ENCODE measurements at places on chromosomes 12 and 14.

DNA sequence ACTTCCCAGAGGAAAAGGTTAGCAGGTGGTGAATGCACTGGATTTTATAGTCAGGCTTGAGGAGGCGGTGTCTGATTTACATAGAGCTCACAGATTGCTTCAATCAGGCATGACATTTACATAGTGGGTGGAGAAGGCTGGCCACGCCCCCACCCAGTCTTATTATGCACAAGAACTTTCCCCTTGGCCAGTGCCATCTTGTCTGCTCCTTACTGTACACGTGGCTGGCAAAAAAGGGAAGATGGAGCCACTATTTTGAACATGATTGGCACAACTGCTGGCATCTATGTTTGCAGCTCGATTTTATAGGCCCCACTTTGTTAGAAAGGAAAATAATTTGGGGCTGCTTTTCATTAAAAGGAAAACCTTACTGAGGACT is 10.9 kb upstream of the LGMN start:
- peak; percentile 64 for DNase-seq

- DNase-seq = peak; percentile 95
These were observed 34.6 kb upstream of the EVL start for GRCh38 chr14:100030452-100031153.

DNA sequence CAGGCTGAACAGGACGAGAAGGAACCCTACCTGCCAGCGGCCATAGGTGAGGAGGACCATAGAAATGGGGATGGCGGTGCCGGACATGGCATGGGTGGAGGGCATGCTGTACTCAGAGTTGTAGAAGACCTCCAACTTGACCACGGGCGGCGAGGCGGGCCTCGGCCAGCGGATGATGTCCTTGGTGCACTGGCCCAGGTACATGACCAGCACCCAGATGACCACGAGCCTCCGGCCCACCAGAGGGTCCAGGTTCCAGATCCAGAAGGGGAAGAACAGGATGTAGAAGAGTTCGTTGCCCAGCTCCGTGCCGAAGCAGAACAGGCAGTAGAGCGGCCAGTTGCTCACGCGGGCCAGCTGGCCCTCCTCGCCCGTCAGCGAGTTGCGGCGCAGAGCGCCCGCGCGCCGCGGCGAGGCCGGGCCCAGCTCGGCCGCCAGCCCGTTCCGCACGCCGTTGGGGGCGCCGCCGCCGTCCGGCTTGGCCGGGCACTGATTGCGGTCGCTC is 582 bp downstream of the SGPP1 start:
- DNase-seq = peak; percentile 53

DNA sequence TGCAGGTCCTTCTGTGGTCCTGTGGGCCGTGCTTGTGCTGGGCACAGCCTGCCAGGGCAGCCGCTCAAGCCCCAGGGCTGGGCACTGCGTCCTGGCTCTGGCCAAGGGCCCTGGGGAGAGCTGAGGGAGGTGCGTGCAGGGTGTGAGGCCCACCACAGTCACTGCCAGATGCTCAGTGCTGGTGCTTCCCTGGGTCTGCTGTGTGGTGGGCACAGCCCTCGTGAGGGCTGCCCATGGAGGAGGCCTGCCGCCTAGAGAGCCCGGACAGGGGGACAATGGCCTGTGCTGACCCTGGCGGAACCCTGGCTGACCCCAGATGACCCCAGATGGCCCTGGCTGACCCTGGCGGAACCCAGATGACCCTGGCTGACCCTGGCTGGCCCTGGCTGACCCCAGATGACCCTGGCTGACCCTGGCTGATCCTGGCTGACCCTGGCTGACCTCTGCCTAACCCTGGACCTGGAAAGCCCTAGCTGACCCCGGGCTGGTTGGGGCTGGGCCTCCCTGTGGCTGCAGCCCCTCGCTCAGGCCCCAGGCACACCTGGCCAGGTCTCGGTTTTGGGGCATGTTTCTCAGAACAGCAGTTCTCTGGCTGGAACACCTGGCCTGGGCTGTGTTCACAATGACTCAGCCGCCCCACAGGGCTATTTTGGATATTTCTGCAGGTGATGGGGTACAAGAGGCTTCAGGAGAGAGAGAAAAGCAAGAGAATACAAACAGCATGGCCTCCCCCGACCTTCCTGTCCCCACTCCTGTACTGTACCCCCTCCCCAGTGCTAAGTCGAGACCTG is 55.4 kb downstream of the TMEM121 start:
- no peak for DNase-seq

- no peak for DNase-seq
These were observed 22.2 kb downstream of the VTI1B start for GRCh38 chr14:67652189-67652588.

- no peak for DNase-seq
These were observed 60.0 kb downstream of the DGLUCY start for GRCh38 chr14:91173904-91174303.

- no peak for DNase-seq
These were observed 132.0 kb downstream of the RFLNA start for GRCh38 chr12:124426594-124427555.

DNA sequence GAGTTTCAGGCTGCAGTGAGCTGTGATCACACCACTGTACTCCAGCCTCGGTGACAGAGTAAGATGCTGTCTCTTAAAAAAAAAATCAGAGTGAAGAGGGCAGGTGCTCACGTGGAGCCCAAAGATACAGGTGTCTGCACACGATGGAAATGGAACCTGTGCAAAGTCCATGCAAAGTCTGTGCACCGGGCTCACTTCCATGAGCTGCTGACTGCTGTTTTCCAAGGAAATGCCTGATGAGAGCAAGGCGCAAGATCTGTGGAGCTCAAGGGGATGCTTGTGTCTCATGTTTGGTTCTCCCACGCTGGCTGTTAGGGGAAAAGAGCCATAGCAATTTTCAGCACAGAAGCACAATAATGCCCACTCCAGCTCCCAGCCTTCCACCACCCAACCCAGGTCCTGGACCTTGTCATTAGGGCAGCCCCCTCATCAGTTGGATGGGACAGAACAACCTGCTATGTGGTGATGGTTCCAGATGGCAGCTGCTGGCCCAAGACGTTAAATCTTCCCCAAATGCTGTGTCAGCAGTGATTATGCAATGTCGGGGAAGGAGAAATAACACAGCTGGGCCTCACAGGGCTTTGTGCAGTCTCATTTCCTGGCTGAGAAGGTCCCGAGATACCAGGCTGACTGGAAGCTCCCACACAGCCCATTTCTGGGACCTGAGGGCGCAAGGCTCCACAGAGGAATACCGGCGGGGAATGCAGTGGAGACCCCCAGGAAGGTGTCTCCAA is 27.9 kb upstream of the DICER1 start:
- peak; percentile 9 for DNase-seq

DNA sequence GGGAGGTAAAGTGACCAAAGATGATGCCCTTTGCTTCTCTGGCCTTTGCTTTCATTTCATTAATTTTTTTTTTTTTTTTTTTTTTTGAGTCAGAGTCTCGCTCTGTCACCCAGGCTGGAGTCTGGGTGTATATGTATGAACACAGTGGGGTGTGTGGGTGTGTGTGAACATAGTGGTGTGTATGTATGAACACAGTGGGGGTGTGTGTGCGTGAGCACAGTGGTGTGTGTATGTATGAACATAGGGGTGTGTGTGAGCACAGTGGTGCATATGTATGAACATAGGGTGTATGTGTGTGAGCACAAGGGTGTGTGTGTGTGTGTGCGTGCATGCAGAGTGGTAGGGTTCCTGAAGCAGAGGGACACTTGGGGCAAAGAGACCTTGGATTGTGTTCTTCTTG is 9.6 kb downstream of the KLC1 start:
- no peak for DNase-seq

DNA sequence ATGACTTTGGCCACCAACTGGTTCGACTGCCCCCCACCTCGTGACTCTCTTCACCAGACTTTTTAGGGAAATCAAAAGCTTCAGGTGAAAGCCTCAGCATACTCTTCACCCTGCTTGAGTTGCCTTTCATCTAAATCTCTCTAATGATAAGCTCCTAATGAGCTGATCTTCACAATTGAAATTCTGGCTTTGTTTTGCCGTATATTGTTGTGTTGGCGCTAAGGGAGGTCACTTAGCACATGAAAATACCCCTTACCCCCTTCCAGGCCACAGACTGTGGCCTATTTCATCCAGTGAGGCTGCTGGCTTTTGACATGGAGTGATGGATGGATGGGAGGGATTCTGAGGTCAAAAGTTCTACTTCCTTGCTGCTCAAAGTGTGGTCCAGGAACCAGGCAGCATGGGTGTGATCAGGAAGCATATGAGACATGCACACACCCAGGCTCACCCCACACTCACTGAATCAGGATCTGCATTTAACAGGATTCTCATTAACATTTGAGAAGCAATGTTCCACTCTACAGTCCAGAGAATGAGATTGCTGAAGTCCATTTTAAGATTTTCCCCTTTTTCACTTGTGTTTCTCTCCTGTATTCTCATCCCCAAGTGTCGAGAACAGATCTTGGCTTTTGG is 131.4 kb downstream of the DACT1 start:
- DNase-seq = no peak

DNA sequence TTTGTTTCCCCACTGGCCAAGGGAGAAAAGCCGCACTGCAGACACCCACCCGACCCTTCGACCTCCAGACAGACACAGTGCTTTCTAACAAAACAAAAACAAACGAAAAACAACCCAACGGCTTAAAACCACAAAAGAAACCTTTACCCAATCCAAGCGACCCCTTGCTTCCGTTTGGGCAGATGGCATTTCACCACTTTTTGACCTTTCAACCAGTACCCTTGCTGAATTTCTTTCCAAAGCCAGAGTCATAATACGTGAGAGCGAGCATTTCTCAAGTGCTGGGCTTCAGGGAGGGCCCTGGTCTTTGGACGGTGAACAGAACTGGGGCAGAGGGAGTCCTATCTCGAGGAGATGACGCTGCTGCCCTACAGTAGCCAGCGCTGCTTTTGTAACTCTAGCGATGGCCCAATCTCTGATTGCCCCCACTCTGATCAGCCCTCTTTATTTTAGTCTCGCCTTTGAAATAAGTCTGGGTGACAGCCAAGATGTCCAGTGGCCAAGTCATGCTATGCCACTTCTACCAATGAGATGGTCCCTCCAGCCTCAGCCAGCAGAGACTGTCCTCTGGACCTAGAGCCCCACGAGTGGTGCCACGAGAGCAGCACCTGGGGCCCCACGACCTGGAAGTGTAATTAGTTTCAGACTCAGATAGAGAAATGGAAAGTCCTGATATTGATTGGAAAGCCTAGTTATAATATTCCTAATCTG is 21.9 kb upstream of the ADIPOR2 start:
- no peak for DNase-seq

GRCh38 chr14:32022938-32023466 is 54.1 kb upstream of the ARHGAP5 start:
- DNase-seq = no peak

GRCh38 chr12:16603916-16604575 is 1.9 kb downstream of the LMO3 start:
- DNase-seq = no peak

DNA sequence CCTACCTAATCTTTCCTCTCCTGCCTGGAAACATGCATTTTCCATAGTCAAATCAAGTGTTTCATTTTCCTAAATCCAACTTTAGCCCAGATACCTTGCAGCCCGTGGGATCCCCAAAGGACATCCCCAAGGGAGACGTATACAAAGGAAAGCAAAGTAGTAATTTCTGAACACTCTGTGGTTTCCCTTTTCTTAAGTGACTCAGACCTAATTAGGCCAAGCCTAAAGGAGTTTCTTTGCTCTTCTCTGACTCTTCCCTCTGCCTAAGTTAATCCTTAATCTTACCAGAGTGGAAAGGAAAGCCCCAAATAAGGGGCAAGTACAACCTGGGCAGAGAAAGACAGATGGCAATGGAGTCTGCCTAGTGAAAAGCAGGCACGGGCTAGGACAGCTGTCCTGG is 250.3 kb downstream of the SPTSSA start:
- DNase-seq = no peak

- DNase-seq = peak; percentile 39
These were observed 50.0 kb downstream of the SPRING1 start for GRCh38 chr12:116687888-116688287.

DNA sequence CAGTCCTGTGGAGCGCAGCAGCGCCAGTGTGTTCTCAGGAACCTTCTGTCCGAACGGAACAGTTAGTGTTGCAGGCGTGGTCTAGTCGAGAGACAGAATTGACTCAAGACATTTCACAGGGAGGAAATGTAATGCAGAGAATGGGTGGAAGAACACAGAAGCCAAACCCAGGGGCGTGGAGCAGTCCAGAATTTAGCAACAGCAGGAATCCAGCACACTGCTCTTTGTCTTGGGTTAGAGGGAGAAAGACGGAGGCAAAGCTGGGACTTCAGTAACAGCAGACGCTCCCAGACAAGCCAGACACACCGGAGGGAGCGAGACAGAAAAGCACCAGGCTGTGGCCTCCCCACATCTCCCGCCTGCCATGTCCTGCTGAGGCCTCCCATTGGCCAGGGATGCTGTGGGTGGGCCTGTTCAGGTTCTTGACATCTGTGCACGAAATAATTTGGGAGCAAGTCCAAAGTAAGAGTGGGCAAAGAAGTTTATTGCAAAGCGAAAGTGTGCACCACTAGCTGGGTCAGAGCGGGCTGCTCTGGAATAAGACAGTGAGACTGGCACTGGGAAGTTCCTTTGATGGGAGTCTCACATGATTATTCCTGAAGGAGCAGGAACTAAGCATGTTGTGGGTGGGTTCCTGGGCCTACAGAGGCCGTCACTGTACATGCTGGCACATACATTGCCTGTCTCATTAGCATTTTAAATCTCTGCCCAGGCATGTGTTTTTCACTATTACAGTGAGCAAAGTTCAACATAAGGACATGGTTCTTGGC is 339.3 kb upstream of the SFSWAP start:
- no peak for DNase-seq

DNA sequence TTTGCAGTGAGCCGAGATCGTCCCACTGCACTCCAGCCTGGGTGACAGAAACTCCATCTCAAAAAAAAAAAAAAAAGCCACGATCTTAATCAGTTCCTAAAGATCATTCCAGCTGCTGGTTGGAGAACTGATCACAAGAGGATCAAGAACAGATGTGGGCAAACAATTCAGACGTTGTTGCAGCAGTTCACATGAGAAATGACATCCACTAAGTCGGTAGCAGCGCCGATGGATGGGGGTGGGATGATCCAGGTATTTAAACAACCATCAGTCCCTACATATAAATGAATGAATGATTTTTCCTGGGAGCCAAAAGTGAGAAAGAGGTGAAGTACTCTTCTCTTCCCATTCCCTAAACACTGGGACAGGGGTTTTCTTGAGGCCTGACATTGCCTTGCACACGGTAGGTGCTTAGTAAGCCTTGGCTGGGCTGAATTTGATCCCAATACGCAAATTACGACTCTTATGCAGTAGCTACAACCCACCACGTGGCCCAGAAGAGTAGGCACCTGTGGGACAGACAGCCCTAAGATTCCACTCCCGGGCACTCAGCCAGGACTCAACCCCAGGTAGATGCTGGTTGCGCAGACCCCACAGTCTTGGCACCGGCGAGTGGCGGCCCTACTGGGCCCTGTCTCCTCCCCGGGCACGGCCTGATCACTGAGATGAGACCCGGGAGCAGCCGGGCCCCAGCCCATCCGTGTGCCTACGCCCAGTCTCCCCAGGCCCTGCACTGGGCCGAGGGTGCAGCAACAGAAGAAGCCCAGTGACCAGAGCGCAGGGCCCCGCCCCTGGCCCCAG is 565 bp downstream of the SPRYD3 start:
- DNase-seq = no peak

DNA sequence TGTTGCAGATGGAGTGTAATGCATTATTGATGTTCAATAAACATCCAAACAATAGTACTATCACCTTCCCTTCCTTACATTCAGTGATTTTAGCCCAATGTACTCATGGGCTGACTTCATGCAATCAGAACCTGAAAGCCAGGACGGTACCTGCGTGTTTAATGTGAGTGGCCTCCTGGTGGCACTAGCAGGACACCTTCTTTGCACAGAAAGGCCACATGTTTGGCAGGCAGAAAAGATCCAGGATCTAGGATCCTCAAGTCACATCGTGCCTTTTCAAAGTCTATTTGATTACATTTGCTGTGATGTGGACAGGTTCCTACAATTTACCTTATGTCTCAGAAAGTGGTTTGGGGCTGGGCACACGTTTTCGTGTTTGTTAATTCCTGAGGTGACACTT is 82.9 kb downstream of the NEDD1 start:
- no peak for DNase-seq
